ENCODE measurements at places on chromosomes 3 and 15.

GRCh38 chr3:115758076-115758763 is 134.9 kb downstream of the GAP43 start:
- no peak for DNase-seq

DNA sequence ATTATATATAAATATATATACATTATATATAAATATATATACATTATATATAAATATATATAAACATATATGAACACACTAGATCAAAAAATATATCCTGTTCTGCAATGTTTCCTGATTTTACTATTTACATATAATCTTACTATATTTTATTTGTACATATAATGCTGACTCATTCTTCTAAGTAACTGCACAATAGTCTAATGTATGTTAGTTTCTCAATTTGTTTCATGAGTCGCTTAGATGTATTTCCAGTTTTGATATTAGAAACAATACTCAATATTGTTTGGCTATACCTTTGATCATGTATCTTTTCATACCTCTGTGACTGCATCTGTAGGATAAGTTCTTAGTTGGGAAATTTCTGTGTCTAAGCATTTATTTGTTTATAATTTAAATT is 669.9 kb upstream of the CCDC54 start:
- DNase-seq: no peak

GRCh38 chr3:124209426-124209825 is 217.5 kb upstream of the ROPN1 start:
- DNase-seq: no peak

GRCh38 chr3:30044515-30044914 is 561.9 kb upstream of the TGFBR2 start:
- DNase-seq: no peak

GRCh38 chr15:70504988-70505387 is 258.4 kb downstream of the UACA start:
- no peak for DNase-seq

All from foreskin melanocyte (primary cell).